ENCODE measurements at places on chromosomes 7 and 10.
A peak's percentile ranks its signal among the peaks of the same experiment; 100 is the strongest.

DNA sequence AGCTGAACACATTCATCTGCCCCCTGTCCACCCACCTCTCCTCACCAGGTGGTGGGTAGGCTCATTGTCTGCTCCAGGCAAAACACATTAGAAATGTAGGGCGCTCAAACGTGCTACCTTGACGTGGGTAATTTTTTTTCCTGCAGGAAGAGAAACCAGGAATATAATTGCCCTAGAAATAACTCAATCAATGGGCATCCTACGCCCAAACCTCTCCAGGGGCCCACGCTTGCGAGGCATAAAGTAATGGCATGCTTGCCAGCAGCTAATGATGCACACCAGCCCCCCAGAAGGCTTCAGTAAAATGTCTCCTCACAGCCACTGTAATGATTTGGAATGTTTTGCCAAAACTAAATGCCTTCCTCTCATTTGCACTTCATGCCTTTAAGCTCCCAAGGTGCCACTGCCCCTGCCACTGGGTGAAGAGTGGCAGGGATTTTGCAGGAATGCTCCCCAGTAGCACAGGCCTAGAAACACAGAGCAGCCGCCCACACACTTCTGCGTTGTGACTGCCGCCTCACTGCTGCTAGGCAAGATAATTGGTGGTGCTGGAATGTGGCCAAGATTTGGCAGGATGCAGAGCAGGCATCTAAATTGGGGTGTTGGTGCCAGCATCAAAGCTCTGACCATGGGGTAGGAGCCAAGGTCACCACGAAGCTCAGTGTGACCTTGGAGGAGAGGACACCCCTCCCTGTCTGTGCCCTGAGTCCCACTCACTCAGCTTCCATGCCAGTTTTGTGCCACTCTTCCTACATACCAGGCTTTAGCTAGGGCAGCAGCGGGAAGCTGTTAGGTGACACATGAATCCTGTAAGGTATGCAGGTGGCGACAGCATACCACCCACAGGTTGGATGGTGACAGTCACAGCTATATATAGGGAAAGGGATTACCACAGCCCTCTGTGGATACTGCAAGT lies 48.7 kb upstream of the PPP1R3C start:
- no peak for DNase-seq

- DNase-seq: no peak
Observed at GRCh38 chr7:35003679-35004303, 33.5 kb downstream of the DPY19L1 start.

DNA sequence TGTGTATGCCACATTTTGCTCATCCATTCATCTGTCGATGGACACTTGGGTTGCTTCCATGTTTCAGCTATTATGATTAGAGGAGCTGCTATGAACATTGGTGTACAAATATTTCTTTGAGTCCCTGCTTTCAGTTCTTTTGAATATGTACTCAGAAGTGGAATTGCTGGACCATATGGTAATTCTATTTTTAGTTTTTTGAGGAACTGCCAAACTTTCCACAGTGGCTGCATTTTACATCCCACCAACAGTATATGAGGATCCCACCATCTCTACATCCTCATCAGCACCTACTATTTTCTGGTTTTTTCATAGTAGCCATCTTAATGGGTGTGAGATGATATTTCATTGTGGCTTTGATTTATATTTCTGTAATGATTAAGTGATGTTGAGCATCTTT lies 44.7 kb upstream of the ZMIZ2 start:
- peak; percentile 5 for DNase-seq

DNA sequence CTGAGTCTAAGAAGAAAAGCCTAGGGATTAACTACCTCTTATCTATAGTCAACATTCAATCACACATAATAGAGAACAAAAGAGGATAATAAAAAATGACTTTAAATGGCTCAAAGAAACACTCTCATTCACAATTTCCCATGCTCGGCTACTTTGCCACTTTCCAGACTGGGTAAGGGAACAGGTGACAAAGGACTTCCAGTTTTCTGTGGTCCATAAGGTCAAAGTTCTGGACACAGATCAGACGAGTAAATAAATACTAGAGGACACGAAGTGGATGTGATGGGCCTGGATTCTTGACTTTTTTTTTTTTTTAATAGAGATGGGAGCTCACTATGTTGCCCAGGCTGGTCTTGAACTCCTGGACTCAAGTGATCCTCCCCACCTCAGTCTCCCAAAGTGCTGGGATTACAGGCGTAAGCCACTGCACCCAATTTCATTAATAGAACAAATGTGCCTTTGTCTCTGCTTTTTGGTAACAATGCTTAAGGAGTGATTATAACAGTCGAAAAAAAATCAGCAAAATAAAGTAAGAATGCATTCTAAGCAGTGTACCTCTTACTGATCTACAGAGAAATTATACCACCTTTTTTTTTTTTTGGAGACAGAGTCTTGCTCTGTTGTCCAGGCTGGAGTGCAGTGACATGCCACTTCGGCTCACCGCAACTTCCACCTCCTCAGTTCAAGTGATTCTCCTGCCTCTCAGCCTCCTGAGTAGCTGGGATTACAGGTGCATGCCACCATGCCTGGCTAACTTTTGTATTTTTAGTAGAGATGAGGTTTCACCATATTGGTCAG lies 70.6 kb downstream of the WAPL start:
- DNase-seq: no peak

GRCh38 chr10:50993771-50994251 lies 80.5 kb upstream of the PRKG1 start:
- no peak for DNase-seq

GRCh38 chr7:45026984-45027773 lies 27.2 kb downstream of the CCM2 start:
- peak; percentile 95 for DNase-seq

DNA sequence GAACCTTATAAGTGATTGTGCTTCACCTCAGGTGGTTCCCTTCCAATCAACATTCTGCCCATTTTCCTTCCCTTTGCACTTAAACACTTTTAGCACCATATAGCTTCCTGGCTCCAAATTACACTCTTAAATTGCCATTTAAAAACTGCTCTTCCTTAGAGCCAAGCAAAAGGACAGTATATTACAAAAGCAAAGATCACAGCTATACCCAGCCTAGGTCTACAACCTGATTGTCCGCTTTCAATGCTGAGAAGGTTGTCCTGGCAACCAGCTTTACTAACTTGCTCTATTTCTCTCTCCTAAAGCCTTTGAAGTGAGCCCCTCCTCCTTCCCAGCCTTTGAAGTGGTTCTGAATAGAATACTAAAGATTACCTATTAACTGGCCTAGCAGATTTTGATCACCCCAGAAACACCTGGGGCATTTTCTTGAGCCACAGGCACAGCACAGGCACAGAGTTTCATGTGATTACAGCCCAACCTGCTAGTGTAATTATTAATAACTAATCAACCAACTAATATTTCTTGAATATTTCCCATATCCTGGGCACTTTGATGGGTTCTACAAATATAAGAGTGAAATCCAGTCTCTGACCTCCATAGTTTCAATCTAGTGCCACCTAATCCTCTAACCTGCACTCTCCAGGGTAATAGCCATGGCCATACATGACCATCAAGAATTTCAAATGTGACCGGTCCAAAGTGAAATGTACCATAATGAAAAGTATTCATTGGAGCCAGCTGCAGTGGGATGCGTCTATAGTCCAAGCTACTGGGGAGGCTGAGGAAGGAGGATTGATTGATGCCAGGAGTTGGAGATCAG lies 63.6 kb upstream of the TRIM24 start:
- no peak for DNase-seq

DNA sequence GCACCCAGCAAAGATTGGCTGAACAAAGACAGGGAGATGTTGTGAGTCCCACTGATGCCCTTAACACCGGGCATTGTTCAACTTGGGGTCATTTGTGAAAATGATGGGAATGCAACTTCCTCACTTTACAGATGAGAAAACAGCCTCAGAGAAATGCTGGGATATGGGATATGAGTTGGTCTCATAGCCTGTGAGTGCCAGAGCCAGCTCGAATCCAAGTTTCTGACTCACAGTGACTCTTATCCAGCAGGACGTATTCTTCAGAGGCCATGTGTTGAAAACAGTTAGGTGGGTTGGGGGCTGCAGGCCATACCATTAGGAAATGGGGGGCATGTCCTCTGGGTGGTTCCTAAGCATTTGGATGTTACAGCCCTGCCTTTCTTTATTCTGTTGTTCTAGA lies 45.2 kb downstream of the KIAA1217 start:
- DNase-seq: no peak

Data from KBM-7 (cell line).